ENCODE measurements at places on chromosomes 7 and 10.

DNA sequence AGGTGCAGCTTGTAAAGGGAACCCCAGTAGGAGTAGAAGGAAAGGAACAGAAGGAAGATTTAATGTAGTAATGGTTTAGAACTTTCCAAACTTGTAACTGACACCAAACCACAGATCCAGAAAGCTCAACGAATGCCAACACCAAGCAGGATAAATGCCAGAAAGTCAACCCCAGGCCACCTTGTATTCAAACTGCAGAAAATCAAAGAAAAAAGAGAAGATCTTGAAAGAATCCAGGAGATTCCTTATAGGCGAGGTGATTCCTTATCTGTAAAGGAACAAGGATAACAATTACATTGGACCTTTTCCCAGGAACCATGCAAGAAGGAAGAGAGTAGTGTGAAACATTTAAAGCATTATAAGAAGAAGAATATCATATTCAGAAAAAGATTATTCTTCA lies 93.6 kb downstream of the NKX6-2 start:
- DNase-seq: no peak

DNA sequence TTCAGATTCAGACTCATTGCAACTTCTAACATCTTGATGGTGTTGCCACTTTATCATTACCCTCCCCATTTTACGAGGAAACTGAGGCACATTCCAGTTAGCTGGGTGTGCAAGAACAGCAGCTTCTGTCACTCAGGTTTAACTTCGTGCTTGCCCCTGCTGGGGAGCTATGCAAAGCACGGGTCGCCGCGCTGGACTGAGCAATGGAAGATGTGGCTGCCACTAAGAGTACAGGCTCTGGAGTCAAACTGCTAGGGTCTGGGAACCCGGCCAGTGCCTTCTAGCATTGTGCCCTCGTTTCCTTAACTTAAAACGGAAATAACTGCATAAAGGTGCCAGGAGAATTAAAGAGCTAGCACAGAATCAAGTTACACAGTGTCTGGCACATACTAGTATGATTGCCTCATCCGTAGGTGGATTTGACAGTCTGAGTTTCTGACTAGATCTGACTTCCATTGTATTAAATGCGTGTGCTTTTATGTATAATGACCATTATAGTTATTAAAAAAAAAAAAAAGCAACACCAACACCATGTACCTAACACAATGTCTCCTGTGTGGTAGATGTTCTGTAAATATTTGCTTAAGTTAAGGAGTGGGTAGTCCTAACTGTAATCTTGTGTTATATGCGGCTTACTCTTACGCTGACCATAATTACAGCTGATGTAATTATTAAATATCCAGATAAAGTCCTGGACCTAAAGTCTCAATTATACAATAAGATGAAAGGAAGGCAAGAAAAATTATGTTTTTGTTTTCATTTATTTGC lies 842 bp downstream of the ZNF22 start:
- DNase-seq: peak; percentile 17

DNA sequence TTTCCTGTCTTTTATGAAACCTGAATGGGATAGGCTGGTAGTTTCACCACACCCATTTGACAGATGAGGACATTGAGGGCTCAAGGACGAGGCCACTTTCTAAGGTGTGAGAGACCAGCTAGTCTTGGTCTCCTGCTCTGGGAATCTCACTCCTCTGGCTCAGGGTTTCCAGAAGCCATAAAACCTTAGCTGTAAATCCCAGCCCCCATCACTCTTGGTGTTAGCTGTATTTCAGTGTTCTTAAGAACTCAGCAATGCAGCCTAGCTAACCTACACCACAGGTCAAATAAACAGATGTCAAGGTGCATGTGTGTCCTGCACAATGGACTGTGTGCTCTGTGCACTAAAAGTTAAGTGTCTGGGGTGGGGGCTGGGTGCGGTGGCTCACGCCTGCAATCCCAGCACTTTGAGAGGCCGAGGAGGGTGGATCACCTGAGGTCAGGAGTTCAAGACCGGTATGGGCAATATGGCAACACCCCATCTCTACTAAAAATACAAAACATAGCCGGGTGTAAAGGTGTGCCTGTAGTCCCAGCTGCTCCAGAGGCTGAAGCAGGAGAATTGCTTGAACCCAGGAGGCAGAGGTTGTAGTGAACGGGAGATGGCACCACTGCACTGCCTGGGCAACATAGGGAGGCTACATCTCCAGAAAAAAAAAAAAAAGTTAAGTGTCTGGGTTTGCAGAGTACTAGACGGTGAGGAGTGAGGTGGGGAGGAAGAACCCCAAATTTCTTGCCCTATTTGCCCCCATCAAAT lies 567 bp upstream of the EPO start:
- no peak for DNase-seq

GRCh38 chr10:7667262-7668141 lies 736 bp upstream of the ITIH5 start:
- no peak for DNase-seq

DNA sequence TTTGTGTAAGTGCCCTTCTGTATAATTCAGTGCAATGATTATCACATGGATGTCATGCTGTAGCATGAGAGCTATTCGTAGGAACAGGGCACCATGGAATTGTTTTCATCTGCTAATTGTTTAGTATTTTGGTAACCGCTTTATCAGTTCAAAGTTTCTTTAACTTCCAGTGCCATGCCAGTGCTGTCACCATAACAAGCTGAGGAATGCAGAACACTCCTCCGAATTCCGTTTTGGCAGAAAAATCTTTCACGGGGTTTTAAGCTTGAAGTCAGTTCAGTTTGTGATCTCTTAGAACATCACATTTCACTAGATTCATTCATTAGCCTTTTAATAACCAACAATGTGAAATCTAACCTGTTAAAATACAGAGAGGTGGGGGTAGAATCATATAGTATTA lies 117.2 kb upstream of the SEMA3C start:
- no peak for DNase-seq

- DNase-seq: no peak
Observed at GRCh38 chr7:141920281-141920680, 4.1 kb downstream of the OR9A4 start.

DNA sequence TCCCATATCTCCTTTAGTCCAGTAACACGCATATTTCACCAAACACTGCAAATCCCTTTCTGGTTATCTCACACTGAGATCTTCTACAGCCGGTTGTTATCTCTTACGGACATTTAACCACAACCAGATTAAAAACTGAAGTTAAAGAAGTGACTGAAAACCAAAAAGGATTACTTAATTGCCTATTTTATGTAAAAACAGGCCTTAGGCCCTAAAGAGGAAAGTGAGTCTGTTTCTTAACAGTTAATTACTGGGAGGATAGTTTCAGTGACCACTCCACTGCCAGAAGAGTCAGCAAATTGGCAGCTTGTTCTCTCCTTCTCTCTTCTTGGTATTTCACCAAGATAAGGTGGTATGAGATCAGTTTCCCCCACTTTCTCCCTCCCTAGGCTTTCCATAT lies 161.9 kb upstream of the MEOX2 start:
- DNase-seq: no peak

DNA sequence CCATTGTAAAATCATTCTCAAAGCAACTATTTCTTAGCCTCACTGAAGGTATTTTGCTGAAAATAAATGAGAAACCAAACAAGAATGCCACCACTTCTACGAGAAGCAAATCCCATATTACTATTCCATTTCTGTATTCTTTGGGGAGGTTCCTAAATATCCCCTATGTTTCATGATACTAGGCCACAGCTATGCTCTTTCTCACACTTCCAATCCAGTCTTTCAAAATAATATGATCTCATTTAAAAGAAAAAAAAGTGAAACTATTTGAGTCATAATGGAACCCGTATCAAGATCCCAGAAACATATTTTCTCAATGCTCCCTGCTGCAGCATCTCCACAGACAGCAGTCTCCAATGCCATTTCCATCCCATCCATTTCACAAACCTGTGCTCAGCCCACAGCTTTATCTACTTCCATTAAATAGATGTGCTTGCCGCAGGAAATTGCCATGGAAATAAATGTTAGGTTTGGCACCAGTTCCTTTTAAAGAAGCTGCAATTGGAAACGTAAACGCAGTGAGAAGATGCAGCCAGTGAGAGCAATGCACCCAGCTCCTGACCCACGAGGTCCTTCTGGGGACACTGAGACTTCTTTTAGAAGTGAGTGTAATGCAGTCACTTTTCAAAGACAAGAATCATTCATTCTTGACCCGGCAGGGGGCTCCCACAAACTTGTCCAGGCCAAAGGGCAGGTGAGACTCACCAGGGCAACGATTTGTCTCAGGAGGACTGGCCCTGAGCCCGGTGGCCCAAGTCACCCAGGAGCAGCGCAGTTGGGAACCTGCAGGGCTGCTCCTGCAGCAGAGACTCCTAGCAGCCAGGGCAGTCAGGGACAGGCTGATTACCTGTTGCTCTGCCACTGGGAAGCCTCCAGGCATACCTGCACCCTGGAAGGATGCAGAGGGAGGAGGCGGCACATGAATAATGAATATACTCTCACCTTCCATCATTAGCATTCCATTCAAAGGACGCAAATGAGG lies 99.6 kb downstream of the C10orf90 start:
- no peak for DNase-seq

GRCh38 chr10:75038335-75038734 lies 73.1 kb upstream of the SAMD8 start:
- no peak for DNase-seq

GRCh38 chr10:65313406-65313805 lies 1612.4 kb upstream of the LRRTM3 start:
- no peak for DNase-seq

GRCh38 chr10:124732931-124733570 lies 11.1 kb downstream of the FAM53B start:
- peak; percentile 56 for DNase-seq

DNA sequence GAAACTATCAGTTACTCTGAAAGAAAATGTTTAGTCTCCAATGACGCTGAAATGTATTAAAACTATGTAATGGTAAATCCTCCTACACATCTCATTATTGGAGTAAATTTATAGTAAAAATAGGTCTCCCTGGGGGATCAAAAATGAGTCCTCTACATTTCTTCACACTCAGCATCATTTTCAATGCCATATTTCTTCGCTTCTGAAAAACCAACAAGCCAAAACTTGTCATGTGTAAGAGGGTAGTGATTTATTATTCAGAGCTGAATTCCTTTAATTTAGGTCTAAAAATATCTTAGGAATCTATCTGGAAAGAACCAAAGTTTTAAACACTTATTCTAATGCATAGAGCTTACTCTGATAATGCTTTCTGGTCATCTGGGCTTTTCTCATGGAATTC lies 3.0 kb downstream of the PDK4 start:
- no peak for DNase-seq
